Natural killer cell (primary cell): ENCODE measurements at places on chromosomes 7 and 10. TPM values are rescaled to one million over a fixed set of nuclear protein-coding genes. Genes with fewer than 3 reads are reported as not detected.

GPR158 gene
- not detected for total RNA-seq

SLK gene
- 48.7 TPM for total RNA-seq

CXCL12 gene
- not detected for total RNA-seq

WDR11 gene
- total RNA-seq = 77.8 TPM

RSPH10B2 gene
- 0.12 TPM for total RNA-seq

PTPN20 gene
- total RNA-seq = not detected

MRC1 gene
- total RNA-seq = 0.05 TPM

UBE3C gene
- 44.6 TPM for total RNA-seq

DENND11 gene
- total RNA-seq = 28.9 TPM

AS3MT gene
- not detected for total RNA-seq

CALML3 gene
- total RNA-seq = not detected

IDI2 gene
- total RNA-seq = not detected

APBB1IP gene
- 100 TPM for total RNA-seq

GNAT3 gene
- total RNA-seq = not detected

GPR15LG gene
- not detected for total RNA-seq

ZNF511 gene
- total RNA-seq = 32.4 TPM

PLAC9 gene
- not detected for total RNA-seq

EBLN1 gene
- total RNA-seq = not detected

AKR1B1 gene
- 68.4 TPM for total RNA-seq

ENO4 gene
- total RNA-seq = not detected

STEAP1 gene
- not detected for total RNA-seq

NEBL gene
- total RNA-seq = not detected

RBM20 gene
- total RNA-seq = not detected

TMEM176B gene
- total RNA-seq = not detected

GPR146 gene
- total RNA-seq = 2.3 TPM

HOXA1 gene
- 1.3 TPM for total RNA-seq

CCDC3 gene
- total RNA-seq = 0.21 TPM

ACTR3C gene
- total RNA-seq = 8.3 TPM

PRPS1L1 gene
- not detected for total RNA-seq

REEP3 gene
- total RNA-seq = 10.2 TPM

CYP51A1 gene
- 37.2 TPM for total RNA-seq

C10orf67 gene
- total RNA-seq = not detected

RELN gene
- total RNA-seq = not detected

NRAP gene
- not detected for total RNA-seq
